Skin of body (tissue), 3 donors: ENCODE measurements at places on chromosomes 4 and X. TPM values are rescaled to one million over a fixed set of nuclear protein-coding genes. Genes with fewer than 3 reads are reported as not detected.

DNA sequence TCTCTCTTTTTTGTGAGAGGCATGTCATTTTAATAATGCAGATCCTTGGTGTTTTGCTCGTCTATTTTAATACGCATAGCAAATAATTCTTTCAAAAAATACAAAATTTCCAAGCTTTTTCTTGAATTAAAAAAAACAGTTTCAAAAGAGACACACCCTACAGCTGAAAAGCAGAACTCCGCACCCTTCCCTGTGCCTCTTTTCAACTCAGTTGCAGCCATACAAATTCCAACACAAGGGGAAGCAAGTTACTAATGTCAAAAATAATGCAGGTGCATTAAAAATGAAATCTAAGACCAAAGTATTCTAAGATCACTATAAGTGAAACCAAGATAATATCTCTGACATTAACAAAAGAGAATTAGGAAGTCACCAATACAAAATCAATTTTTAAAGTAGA is 66.6 kb downstream of the NR3C2 start:
- DNase-seq: no peak

GRCh38 chr4:170008371-170008770 is 17.8 kb downstream of the MFAP3L start:
- no peak for DNase-seq

- DNase-seq: no peak
These were observed 535 bp downstream of the WAS start for GRCh38 chrX:48684134-48684533.

DNA sequence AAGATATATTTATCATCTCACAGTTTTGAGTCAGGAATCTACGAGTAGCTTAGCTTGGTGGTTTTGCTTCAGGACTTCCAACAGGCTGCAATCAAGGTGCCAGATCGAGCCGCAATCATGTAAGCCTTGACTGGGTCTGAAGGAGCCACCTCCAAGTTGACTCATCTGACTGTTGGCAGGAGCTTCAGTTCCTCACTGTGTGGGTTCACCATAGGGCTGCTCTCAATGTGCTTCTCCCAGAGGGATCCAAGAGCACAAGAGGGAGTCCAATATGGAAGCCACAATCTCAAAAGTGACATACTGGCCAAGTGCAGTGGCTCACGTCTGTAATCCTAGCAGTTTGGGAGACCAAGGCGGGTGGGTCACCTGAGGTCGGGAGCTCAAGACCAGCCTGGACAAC is 26.5 kb downstream of the DCHS2 start:
- no peak for DNase-seq

GRCh38 chr4:171880136-171880535 is 66.9 kb downstream of the GALNTL6 start:
- DNase-seq: no peak

DNA sequence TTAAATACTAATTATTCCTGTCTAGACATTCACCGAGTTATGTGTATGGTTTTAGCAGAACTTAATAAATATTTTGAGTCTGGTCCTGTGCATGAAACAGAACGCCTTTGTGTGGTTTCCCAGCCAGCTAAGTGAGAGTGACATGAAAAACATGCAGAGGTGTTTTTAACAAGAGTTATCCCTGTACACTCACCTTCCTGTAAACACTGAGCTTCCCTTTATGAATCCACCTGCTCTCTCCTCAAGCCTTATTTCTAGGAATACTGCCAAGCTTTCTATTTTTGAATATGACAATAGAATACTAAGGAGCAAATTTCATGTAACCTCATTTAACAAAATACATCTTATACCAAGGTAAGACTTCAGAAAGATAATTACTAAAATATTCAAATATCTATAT is 270.3 kb upstream of the CTSO start:
- DNase-seq: peak; percentile 1

- no peak for DNase-seq
These were observed 72.0 kb downstream of the EVC start for GRCh38 chr4:5782829-5783476.

GRCh38 chr4:57110640-57111511 is 691 bp upstream of the IGFBP7 start:
- peak; percentile 58 for DNase-seq

GRCh38 chrX:76420237-76420636 is 7.3 kb upstream of the MAGEE1 start:
- no peak for DNase-seq

GRCh38 chr4:68948044-68948743 is 3.4 kb downstream of the UGT2A3 start:
- no peak for DNase-seq

GRCh38 chr4:74934888-74935287 is 2.0 kb downstream of the PARM1 start:
- no peak for DNase-seq

- no peak for DNase-seq
These were observed 8.4 kb upstream of the GPM6B start for GRCh38 chrX:13825178-13825762.

The SPANXC gene
- total RNA-seq: not detected

The PLAC8 gene
- total RNA-seq: 10.5 TPM

The DCLK2 gene
- total RNA-seq: 11.7 TPM

The AKAP4 gene
- total RNA-seq: not detected

The PPP1R2C gene
- not detected for total RNA-seq

The SEC31A gene
- 264 TPM for total RNA-seq

The MAOB gene
- 2.5 TPM for total RNA-seq

The DUSP9 gene
- 0.10 TPM for total RNA-seq

The BEND4 gene
- under 0.01 TPM for total RNA-seq
